ENCODE measurements at places on chromosomes 7 and 10.

GRCh38 chr7:47622946-47623640, 41.2 kb upstream of the TNS3 start:
- no peak for DNase-seq

- DNase-seq: no peak
Observed at GRCh38 chr7:26293569-26294308, 2.1 kb downstream of the SNX10 start.

DNA sequence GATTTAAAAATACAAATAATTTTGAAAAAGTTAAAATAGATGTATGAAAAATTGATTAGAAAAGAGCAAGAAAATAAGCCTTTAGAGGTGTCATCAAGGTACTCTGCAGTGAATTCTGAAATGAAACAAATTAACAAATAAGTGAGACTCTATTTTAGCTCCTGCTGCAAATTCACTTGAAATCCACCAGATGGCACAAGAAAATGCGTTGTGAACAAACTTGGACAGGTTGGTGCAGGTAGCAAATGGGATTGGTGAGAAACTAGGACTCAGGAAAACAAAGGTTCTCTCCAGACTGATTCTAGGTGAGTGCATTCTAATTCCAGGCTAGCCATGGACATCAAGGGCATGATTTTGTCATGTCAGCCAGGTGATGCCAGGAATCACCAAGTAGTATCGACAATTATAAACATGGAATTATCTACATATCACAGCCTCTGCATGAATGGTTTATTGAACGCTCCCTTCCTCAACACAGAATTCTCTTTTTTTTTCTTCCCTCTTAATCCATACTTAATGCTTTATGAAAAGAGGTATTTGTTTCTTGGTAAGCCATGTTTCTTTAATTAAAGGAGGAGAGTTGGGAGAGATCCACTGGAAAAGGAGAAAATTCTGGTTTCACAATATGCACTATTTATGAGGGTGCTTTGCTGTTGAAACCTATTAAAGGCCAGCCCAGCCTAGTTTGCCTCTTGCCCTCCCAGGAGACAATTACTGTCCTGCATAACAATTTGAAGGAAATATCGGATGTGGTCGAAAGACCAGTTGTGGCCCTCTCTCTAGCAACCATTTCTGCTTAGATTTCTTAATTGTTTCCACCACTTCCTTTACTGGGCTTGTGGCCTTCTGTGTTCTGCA, 118.1 kb downstream of the ZNF365 start:
- DNase-seq: no peak

DNA sequence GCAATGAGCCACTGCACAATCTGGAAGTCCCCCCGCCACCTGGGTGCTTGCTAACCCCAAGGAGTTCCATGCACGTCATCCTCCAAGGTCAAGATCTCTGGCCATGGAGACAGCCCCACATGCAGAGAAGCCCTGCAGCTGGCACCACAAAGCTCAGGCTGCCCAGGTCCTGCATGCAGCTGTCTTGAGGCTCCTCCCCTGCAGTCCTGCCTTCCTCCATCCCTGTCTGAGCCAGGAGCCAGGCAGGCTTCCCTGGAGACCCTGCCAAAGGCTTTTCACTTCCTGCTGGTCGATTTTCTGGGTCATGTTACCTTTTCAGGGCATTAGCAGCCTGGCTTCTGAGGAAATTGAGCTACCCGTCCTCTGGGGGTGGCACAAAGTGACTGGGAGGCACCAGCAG, 12.5 kb upstream of the TMEM72 start:
- no peak for DNase-seq

DNA sequence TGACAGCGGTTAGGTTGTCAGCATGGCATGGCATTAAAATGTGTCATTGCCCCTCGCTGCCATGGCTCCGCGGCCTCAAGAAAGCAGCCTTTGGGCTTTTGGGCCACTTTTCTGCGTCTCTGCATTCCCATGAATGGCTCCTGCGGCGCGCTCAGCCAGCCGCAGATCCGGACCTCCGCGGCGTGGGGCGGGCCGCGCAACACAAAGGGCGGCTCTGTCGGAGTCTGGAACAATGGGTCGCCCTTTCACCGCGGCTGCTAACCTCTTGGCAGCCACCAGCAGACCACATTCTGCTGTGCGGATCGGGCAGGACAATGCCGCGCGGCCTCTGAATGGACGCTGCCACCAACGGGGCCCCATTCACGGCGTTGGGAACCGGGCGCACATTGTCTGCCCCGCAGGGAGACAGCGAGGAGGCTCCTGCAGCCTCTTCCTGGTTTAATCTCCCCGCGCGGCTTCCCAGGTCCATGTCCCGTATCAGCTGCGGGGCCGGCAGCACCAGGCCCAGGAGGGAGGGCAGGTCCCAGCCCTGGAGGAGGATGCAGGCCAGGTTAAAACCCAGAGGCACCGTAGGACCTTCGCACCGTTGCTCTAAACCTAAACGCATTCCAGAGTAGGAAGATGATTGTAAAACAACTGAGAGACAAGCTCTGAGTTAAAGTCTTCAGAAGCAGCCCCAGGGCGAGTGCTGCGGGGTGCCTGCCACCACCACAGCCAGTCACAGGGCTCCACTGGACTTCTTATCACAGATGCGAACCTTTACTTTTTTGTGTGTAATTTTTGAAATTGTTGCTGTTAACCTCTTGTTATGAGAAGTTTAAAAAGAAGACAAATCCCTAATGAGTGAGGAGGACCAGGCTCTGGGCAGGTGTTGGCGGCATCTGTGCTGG, 71.6 kb downstream of the NKX6-2 start:
- DNase-seq: peak; percentile 50

- no peak for DNase-seq
Observed at GRCh38 chr10:35504132-35504531, 101.0 kb upstream of the GJD4 start.

DNA sequence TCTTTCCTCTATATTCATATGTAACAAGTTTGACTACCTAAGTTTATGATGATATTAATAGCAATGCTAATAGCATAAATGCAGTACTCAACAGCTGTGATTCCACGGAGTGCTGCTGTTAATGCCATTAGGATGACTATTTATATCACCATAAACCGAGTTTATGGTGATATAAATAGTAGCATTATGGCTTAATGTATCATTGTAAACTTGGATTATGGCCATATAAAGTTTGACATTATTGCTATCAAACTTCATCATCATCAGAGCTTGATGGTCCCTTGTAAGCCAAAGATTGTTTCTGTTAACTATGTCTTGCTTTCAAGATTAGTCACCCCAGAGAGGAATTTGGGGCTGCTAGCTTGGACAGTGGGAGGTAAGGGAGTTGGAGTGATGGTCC, 612.4 kb upstream of the C7orf33 start:
- DNase-seq: no peak

- DNase-seq: no peak
Observed at GRCh38 chr10:55822096-55822495, 539.0 kb downstream of the ZWINT start.

DNA sequence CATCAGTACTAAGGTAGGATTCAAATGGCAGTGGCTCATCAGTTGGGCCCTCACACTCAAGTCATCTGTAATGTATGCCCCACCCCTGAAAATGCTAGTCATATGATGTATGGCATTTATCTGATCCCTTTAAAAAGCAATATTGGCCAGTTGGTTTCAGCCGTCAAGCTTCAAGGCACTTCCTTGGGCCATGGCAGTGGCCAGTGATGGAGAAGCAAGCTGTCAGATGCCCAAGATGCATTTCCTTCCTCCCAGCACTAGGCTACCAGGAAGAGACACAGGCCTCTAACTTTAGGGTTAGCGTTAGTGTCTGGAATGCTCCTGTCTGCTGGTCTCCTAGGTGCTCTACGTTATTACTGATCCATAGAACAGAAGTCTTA, 64.1 kb downstream of the PIK3AP1 start:
- no peak for DNase-seq

GRCh38 chr7:10939237-10939910, 34.3 kb upstream of the PHF14 start:
- DNase-seq: no peak

Measured in RWPE2 (cell line).